ENCODE measurements at places on chromosomes 1 and 21.
A peak's percentile ranks its signal among the peaks of the same experiment; 100 is the strongest.

DNA sequence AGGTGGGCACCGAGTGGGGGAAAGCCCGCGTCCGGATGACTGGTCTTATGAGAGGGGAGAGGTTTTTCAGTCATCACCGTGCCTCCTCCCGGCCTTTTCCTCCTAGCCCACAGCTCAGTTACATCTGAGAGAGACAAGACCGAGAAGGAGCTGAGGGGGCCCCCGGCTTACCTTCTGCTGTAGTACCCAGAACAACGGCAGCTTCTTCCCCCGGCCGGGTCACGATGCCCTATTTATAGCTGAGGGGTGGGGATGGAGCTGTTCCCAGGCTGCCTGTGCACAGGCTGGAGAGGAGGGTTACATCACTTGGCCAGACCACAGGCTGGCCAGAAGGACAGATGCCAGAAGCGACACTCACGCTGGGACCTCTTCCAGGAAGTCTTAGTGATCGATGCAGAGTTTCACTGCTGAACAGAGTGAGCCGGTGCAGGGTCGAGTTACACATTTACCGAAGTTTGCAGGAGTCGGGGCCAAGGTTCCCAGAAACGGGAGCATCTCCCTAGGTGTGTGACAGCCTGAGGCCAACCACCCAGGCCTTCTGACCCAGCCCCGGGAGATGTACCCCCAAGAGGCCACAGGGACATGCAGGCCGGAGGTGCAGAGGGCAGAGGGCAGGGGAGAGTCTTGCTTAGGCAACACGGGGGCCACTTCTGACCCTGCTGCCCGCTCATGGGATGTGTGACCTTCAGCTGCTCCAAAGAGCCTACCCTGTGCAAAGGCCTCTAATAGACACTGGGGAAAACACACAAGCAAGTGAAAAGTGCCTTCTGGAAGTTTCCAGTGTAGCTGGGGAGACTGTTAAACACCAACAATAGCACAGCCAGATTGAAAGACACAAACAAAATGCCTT is at the start of gene AGT:
Gene AGT (minus strand): TSS at position 208 of the 850 bp plus-strand sequence. CDS start 3,299 bp downstream, outside the sequence.
- no peak for DNase-seq

- no peak for DNase-seq
Observed at GRCh38 chr1:61420909-61421835, 303.8 kb downstream of the TM2D1 start.

DNA sequence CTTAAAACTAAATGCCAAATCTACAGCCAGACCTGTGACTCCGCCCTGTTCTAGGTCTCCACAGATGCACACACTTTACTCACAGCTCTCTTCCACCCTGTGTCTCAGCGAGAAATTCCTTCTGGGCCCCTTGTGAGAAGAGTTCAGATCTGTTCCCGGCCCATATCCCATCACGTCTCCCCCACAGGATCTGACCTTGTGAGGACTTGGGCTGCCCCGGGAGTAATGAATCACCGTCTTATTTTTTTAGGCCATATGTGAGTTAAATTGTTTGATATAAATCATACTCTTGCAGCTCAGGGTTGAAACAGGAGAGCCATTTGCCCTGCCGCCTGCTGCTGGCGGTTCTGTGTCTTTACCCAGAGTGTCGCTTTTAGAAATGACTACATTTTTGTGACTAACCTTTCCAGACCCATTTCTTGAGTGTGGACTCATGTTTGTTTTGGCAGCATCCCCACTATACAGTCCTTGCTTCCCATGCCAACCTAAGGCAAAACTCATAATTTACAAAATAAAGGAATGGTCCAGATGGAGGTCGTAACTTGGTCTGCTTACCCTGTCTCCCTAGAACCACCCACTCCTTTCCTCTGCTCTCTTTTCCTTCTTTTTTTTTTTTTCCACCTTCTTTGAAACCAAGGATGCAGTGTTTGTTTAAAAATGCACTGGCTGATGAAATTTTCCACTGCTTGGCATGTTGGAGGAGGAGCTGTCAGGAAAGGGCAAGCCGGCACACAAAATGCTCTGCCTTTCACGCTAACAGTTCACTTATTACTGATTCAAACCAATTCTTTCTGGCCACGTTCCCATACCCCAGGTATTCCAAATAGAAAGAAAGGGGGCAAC is 98.0 kb upstream of the C1orf105 start:
- DNase-seq = peak; percentile 14

DNA sequence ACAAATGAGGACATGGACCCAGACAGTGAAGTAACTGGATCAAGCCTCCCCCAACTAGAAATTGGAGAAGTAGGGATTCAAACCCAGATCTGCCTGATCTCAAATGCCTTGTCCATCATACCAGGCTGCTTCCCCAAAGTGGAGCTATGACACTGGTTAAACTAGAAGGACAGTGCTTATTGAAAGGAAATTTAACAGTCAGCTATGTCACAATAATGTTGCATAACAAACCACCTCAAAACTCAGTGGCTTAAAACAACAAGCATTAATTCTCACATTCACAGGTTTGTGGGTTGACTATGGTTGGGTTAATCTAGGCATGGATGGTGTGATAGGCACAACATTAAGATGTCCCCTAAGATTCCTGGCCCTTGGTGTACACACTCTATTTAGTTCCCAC is 107.1 kb downstream of the TAS1R2 start:
- no peak for DNase-seq

DNA sequence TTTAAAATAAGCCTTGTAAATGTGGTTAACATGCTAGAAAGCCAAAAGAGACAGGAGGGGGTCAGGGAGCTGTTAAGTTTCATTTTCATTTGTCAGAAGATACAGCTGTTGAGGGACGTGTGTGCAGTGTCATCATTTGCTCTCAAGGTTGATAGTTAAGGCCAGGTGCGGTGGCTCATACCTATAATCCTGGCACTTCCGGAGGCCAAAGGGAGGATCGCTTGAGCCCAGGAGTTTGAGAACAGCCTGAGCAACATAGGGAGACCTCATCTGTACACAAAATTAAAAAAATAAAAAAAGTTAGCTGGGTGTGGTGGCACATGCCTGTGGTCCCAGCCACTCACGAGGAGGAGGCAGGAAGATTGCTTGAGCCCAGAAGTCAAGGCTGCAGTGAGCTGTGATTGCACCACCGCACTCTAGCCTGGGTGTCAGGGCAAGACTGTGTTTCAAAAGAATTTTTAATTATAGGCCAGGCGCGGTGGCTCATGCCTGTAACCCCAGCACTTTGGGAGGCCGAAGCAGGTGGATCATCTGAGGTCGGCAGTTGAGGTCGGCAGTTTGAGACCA is 22.7 kb downstream of the ZBTB8OS start:
- no peak for DNase-seq

DNA sequence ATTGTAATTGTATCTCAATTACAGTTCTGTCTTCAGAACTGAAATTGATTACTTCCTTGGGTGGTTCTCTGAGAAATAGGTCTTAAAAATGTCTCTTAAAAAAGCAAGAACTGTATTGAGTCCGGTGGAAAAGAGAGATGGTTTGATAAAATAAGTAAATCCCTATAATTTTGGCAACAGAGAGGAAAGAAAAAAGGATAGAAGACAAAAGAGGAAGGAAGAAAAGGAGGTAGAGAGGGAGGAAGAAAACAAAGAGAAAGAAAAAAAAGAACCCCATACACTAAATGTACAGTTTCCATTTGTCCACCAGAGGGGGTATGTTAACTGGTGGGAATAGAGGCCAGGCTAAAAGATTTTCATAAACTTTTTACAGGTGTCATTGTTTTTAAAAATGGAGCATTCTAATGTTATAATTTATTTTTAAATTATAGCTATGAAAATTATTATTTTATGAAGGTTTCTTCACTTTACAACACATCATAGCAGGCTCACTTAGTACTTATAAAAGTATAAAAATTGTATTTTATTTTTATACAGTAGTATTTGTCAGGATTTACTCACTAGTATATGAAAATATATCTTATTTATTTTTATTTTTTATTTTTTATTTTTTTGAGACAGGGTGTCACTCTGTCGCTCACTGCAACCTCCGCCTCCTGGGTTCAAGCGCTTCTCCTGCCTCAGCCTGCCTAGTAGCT is 2.1 kb upstream of the UBE2T start:
- peak; percentile 81 for DNase-seq

DNA sequence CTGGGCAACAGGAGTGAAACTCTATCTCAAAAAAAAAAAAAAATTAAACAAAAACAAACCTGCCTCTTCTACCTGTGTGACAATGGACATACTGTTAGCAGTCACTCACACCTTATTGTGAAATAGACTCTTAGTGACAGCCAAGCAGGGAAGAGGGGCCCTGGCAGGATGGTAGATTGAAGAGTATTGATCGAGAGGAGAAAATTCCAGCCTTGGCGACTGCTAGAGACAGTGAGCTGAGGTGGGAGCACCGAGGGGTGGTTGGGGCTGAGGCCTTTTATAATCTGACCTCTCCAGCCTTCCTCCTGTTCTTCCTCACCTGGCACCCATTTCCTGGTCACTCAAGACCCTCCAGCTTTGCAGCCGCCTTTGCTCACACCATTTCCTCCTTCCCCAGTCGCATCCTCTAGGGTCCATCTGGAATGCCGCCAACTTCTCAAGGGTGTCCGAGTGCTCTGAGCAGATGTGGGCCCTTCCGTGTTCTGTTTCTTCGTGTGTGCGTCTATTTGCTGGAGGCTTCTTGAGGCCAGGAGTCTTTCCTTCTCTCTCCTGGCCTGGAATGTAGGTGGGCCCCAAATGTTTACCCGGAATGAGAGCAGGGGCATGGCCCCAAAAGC is 196.9 kb upstream of the TMEM51 start:
- no peak for DNase-seq

DNA sequence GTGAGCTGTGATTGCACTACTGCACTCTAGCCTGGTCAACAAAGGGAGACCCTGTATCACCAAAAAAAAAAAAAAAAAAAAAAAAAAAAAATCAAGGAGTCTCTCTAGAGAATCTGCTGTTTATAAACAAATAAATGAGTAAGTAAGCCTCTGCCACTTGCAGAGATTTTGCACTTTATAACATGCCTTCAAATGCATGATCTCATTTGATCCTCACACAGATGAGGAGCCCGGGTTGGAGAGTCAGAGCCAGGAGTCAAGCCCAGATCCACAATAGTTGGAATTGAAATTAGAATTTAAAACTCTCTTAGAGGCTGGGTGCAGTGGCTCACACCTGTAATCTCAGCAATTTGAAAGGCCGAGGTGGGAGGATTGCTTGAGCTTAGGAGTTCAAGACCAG is 4.0 kb downstream of the PRELP start:
- DNase-seq = no peak

GRCh38 chr1:30681782-30682181 is 41.6 kb downstream of the MATN1 start:
- DNase-seq = no peak

DNA sequence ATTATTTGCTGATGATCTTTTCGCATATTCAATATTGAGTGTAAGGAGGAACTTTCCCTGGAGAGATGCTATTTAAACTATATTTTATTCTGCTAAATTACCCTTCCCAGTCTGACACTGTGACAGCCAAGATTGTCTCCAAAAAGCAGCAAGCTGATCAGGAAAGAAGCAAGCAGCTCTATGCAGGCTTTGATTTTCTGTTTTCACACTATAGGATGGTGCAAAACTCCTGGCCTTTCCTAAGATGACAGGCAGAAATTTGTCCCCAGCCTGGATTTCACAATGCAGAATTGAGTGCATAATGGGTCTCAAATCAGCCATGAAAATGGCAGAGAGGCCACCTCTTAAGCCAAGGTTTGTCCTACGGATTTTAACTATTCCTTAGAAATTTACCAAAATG is 1.1 kb downstream of the SGIP1 start:
- no peak for DNase-seq

- DNase-seq = no peak
Observed at GRCh38 chr1:2639203-2639602, 6.4 kb upstream of the MMEL1 start.

GRCh38 chr1:147665521-147665920 is 4.8 kb downstream of the ACP6 start:
- DNase-seq = no peak

Data from NCI-H1105 treated with DMSO at 0.1 percent for 48 hours (cell line).